NCI-H2081 (cell line): ENCODE measurements at places on chromosomes 5 and 9.
A peak's percentile ranks its signal among the peaks of the same experiment; 100 is the strongest.

- DNase-seq, result no peak
Measured at GRCh38 chr5:34977934-34978613, 48.7 kb downstream of the DNAJC21 start.

GRCh38 chr9:37880916-37881479, 22.9 kb downstream of the SLC25A51 start:
- DNase-seq, result no peak

DNA sequence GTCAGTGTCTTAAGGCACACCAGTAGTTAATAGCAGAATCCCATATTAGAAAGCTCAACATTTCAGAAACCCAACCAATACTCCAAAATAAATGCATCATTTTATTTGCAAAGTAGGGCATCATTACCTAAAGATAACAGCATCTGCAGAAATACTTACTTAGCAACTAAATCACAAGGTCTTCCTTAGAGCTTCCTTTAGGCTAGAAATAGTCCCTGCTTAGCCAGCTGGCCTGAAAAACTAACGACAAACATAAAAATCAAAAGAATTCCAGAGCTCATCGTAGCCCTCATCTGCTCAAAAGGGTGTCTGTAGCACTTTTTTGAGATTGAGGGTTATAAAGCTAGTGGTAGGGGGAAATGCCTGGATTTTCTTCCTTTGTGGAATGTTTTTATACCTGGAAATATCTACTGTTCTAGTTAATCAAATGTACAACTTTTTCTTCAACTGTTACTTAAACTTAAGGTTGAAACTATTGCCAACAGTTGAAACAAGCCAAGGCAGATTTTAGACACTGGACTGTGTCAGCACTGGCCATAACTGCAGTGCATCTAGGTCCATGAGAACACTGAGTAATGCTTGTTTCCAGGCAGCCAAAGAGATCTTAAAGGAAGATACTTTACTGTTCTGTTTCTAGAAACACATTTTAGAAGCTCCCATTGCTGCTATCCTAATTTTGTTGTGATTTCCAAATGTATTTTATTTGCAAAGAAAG, 129.4 kb upstream of the RASA1 start:
- no peak for DNase-seq

DNA sequence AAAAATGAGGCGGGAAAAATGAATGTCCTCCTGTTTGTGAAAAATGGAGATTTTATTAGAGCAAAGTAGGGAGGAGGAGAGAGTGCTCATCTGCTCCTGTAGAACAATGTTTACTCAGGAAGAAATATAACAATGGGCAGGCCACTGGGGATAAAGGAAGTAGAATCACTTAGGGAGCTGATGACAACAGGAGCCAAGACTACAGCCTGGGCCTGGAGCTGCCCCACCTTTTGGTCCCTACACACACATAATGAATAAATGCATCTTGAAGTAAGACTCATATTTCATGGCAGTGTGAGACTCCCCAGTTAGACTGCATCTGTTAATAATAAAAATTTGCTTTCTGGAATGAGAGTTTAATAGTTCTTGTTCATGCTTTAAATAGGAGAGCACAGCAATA, 1939.8 kb downstream of the EFNA5 start:
- peak; percentile 63 for DNase-seq

- no peak for DNase-seq
Measured at GRCh38 chr9:132482196-132482813, 72.3 kb downstream of the CFAP77 start.

GRCh38 chr9:72454871-72455491, 66.4 kb upstream of the TMC1 start:
- no peak for DNase-seq

GRCh38 chr5:58497921-58498320, 6.7 kb downstream of the GAPT start:
- DNase-seq, result no peak

GRCh38 chr5:119269061-119269944, 86.5 kb upstream of the TNFAIP8 start:
- DNase-seq, result no peak

GRCh38 chr5:36734422-36734821, 128.0 kb downstream of the SLC1A3 start:
- peak; percentile 52 for DNase-seq

- DNase-seq, result no peak
Measured at GRCh38 chr5:126360467-126360866, 62.7 kb upstream of the GRAMD2B start.

DNA sequence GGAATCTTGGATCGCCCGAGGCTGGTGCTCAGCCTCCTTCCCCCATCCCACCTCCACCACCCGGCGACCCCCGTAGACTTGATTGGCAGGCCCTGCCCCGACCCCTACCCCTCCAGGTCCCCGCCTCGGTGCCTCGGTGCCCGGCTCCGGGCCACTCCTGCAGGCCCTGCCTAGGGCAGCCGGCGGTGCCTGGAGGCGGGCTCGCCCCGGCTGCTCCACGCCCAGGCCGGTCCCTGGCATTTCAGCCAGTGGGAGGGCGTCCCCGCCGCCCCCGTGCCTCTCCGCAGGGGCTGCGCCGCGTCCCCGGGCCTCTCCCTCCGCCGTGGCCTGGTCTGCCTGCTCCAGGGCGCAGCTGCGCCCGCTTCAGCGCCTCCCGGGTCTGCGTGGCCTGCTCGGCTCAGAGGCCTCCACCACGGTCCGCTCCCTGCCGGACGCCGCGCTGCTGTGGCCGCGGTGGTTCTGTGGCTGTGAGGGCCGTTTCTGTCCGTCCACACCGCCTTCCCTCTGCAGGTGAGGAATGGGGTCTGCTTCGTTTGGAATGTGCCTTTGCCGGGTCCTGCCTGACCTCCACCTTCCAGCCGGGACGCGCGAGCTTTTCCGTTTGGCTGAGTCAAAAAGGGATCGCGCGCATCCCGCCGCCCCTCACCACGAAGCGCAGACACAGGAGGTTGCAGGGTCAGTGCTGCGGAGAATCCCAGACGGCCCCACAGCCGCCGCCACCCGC, 48.3 kb upstream of the IRX4 start:
- no peak for DNase-seq

GRCh38 chr9:78031444-78031892, at the start of gene GNAQ:
Gene GNAQ, minus strand, starts transcription at chr9:78031811. Its CDS starts 576 bp downstream, at chr9:78031235.
- DNase-seq, result no peak

DNA sequence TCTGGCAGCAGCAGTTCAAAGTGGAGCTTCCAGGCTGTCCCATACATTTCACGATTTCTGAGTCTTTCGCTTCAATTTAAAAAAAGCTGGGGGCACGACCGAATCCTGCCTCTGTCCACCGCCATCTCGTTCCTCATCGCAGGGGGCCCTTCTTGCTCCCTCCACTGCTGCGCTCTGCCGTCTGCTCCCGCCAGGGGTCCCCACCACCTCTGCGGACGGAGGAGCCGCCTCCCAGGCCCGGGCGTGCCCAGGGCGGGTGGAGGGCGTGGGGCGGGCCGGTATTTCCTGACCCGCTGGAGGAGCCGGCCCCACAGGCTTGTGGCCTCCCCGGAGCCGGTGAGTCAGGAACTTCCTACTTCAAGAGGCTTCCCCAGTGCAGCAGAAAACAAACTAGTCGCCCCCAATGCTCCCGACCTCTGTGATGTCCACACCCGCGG, 50.4 kb downstream of the USP20 start:
- DNase-seq, result peak; percentile 54

DNA sequence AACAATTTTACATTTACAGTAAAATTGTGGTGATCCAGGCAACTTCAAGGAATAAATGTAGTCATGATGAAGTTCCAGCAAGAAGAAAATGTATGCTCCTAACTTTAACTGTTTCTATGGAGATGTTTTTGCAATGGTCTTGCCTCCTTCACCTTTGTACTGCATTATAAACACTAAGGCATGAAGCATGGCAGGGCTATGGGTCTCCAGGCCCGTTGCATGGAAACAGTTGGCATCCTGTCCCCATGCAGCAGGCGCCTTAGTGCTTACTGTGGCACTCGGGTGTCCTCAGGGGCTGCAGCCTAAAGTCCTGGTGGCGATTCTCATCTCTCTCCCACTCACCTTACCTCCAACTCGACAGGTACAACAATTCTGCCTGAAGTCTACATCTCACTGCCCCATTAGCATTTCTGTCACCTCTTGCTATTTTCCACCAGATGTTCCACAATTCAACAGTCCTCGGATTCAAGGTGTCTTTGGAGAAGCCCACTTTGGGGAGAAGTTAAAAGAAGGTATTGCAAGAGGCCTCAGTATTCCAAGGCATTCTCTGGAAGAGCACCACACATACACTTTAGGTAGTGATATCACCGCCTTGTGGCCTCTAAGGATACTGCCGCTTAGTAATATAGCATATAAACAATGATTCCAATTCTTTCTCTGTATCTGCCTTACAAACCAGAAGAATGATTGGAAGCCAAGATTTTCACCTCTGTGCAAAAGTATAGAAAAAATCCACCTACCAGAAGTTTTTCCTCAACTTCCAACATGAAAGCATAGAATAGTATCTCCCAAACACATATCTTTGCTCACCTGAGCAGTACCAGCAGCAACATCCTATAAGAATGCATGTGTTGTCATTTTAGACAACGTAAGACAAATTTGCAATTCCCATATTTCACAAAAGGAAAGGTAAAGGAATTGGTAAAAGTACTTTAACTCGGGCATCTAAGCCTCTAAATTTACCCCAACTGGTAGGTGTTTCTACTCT, 5.1 kb downstream of the LIFR start:
- DNase-seq, result peak; percentile 62

- DNase-seq, result no peak
Measured at GRCh38 chr5:169606279-169606678, 22.7 kb downstream of the SPDL1 start.

DNA sequence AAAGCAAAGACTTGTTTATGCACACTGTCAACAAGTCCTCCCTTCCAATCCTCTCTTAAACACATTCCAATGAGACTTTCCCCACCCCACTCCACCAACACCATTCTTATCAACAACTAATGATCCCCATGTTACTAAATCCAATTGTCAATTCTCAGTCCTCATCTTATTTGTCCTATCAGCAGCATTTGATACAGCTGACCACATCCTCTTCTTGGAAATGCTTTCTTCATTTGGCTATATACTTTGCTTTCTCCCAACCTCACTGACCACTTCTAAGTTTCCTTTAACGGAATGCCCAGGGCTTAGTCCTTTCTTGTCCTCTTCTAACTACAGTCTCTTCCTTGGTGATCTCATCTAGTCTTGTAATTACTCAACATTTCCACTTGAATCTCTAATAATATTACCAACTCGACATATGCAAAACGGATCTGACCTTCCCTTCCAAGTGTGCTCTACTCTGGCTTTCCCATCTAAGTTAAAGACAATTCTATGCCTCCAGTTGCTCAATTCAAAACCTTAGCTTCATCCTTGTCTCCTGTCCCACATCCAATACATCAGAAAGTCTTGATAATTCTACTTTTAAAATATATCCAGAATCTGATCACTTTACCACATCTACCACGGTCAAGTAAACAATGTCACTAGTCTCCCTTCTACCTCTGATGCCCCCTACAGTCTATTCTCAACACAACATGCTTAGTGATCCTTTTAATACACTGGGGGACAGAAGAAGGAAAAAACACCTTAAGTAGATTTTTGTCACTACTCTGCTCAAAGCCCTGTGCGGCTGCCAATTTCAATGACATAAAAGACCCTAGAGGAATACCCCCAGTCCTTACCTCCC, 25.5 kb downstream of the AGTPBP1 start:
- DNase-seq, result no peak

DNA sequence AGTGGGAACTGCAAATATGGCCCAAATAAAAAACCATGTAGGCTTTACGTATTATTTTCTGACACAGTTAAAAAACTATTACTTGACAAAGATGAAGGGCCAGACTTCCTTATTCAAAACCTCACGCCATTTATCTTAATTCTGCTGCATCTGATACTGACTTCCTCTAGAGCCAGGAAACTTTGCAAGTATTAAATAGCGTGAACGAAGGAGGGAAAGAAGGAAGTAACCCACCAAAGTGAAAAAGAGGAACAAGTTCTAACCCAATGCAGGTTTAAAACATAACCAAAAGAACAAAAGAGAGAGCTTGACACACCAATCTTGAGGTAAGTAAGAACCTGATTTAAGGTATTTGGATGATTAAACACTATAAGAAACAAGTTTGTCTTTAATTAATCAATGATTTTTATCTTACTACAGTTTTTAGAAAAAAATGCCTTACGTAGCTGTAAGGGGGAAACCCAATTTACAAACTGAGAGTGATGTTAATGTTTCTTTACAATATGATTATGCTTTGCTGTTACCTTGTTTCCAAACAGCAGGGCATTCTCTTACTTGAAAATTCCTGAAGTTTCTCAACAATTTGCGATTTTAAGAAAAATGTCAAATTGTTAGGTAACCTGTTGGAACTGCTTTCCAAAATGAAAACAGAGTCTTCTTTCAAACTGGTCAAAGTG, at the start of gene GAPT:
GAPT (plus strand) TSS at position 220 of the 677 bp plus-strand sequence. CDS start 3,102 bp downstream, outside the sequence.
- DNase-seq, result no peak

GRCh38 chr9:79581388-79581787, 9.6 kb downstream of the TLE4 start:
- DNase-seq, result peak; percentile 17

DNA sequence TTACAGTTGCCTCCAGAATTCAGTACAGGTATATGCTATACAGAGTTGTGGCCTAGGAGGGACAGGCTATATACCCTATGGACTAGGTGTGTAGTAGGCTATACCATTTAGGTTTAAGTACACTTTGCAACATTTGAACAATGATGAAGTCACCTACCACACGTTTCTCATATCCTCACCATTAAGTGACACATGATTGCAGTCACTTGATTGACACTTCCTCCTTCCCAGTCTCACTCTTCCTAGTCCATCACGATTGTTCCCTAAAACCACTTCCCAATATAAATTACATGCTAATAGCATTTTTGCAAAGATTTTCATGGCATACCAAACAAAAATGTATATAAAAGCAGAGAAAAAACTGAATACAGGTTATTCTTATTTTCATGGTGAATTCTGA, 312.2 kb downstream of the EPB41L4A start:
- DNase-seq, result no peak

DNA sequence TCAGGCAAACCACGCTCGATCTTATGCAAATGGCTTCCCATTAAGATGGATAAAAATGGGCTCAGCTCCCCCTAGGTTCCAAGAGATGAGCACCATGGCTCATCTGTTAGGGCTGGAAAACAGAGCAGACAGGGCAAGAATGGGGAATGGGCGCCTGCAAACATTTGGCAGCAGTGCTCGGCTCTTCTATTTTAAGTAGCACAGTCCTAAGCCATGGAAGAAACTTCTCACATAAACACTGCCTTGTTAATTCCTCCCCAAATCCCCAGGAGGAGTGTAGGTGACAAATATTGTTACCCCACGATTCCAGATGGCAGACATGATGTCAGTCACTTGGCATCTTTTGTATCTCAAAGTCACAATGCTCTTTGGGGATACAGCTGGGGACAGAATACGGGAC, 221.8 kb downstream of the ICE1 start:
- DNase-seq, result no peak

- DNase-seq, result peak; percentile 66
Measured at GRCh38 chr9:109903515-109904138, 123.6 kb downstream of the PALM2AKAP2 start.

GRCh38 chr9:13759551-13759950, 480.1 kb upstream of the MPDZ start:
- DNase-seq, result no peak
